ENCODE measurements at places on chromosomes 7 and 10.

DNA sequence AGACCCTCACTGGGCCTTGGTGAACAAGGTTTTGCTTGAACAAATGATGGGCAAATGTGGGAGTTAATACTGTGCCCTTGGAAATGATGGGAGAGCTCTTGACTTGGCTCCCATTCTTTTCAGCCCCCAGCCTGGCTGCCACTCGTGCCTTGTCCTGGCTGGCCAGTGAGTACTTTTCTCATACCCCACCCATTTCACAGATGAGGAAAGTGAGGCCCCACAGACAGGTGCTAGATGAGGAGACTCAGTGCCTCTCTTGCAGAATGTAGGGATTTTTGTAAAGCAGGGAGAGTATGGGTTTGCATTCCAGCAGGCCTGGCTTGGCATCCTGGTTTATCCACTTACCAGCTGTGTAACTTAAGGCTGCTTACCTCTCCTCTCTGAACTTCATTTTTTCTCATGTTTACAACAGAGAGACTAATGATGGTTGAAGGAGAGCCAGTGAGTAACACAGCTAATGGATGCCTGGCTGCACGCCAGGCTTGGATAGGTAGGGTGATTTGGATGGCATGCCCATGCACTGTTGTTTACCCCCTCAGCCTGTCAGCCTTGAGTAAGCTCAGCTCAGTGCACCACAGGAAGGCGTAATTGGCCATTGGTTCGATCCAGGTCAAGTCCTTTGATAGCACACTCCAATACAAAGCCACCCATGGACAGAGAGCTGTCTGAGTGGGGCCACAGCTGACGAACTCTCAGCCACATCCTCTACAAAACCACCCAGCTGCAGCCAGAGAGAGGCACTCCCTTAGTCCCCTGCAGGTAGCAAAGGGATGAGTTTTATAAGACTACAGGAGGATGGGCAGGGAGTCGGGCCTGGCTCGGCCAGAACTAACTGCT is 436.8 kb downstream of the RPS24 start:
- no peak for DNase-seq

GRCh38 chr10:79106256-79107050 is 37.7 kb downstream of the ZMIZ1 start:
- DNase-seq: no peak

DNA sequence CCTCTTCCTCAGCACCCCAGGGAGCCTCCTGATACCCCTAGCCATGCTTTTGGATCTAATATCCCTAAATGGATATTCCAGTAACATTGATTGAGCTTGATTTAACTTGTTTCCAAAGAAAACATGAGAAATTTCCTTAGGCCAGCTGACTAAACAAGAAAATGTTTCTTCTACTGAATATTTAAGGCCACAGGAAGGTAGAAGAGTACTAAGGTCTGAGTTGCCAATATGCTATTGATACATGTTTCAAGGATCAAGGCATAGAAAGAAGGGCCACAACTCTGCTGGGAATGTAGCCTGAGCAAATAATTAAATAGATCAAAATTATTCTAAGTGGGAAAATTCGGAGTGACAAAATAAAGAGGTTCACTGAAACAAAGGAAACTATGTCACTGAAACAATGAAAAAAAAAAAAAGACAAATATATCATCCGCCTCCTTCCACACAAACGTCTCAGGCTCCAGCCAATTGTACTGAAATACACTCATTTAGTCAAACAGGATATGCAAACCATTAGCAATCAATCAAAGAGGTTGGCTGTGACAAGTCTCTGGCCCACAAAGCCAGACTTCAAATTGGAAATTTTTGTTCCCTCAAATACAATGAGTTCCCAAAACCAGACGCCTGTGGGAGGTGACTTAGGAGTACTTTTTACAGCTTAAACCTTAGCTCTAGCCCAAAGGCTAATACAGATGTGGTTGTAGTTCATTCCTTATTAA is 396.2 kb downstream of the HTR7 start:
- no peak for DNase-seq

GRCh38 chr10:121330563-121330962 is 267.7 kb downstream of the FGFR2 start:
- no peak for DNase-seq

- no peak for DNase-seq
Measured at GRCh38 chr7:151003572-151003971, 12.8 kb downstream of the NOS3 start.

- DNase-seq: no peak
Measured at GRCh38 chr10:108561649-108562048, 1361.7 kb downstream of the XPNPEP1 start.

- no peak for DNase-seq
Measured at GRCh38 chr7:112001091-112001826, 204.9 kb downstream of the DOCK4 start.

DNA sequence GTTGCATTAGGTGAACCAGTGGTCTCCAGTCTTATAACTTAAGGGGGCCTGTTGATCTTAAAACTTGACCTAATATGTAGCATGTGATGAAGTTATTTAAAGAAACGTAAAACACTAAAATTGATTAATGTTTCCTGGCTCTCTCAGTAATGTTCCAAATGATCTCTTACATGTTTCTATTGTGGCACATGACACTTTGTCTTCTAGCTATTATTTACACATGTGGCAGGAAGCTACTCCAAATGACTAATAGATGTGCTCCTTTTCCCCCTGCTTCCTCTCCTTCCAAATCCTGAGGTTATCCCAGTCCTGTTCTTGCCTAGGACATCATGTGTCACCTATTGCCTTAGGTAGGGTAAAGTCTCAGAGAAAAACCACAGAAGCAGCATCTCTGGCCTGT is 89.4 kb downstream of the FAS start:
- no peak for DNase-seq

GRCh38 chr7:45646207-45646821 is 72.1 kb downstream of the ADCY1 start:
- no peak for DNase-seq

DNA sequence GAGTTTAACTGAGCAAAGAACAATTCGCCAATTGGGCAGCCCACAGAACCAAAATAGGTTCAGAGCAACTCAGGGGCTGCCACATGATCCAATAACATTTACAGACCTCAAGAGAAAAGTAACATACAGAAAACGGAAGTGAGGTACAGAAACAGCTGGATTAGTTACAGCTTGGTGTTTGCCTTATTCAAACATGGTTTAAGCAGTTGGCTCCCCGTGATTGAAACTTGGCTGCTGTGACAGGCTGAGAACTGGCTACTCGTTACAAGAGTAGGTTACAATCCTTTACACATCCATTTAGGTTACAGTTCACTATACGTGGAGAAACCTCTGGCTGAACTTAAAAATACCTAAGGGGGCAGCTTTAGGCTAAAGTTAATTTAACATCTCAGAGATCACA is 673.1 kb upstream of the PHF14 start:
- DNase-seq: no peak

GRCh38 chr7:142176901-142177300 is 65.4 kb downstream of the MGAM2 start:
- DNase-seq: no peak

DNA sequence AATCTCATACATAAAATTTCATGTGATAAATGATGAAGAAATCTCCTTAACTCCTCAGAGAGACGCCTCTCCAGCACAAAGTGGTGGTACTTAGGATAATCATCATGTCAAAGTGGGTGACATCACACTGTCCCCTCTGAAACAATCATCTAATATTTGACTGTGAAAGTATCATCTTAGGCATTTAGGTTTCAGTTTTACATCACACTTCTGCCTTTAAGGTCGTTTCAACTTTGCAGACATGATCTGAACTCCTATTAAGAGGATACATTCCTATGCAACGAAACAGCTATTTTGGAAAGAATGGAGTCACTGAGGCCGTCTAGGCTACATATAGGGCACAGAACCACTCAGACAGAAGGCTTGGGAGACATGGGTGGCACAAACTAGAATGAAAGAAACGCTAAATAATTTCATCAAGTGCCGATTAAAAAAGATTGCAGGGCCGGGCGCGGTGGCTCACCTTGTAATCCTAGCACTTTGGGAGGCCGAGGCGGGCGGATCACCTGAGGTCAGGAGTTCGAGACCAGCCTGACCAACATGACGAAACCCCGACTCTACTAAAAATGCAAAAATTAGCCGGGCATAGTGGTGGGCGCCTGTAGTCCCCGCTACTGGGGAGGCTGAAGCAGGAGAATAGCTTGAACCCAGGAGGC is 2.0 kb downstream of the VOPP1 start:
- no peak for DNase-seq

GRCh38 chr10:33195608-33196376 is 138.7 kb downstream of the NRP1 start:
- DNase-seq: no peak

DNA sequence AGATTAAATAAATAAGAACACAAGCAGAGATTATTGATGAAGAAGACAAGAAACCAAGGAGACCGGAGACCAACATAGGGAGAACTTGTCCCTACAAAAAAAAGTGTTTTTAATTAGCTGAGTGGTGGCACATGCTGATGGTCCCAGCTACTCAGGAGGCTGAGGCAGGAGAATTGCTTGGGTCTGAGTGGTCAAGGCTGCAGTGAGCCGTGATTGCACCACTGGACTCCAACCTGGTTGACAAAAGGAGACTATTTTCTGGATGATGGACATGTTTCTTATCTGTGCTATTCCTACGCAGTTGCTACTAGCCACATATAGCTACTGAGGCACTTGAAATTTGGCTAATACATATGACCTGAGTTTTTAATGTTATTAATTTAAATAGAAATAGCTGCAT is 9.7 kb downstream of the IKZF5 start:
- no peak for DNase-seq

DNA sequence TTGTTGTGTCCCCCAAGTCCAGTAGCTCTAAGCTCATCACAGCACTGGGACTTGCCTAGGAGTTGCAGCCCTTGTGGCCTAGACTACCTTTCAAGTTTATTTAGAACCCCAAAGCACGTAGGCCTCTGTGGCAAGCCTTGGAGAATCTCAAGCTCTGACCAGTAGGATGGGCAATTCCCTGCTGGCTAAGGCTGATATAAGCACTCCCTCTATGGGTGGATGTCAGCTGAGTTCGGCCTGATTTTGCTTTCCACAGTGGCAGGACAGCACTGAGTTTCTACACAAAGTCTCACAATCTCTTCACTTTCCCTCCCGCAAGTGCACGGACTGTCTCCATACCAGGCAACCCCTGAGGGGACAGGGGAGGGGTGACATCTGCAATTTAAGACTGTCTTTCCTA is 886.4 kb upstream of the LRRN3 start:
- DNase-seq: no peak

GRCh38 chr10:63374991-63375390 is 90.8 kb downstream of the JMJD1C start:
- no peak for DNase-seq

- DNase-seq: no peak
Measured at GRCh38 chr10:75957314-75958120, 526.1 kb downstream of the LRMDA start.

GRCh38 chr10:73894245-73894971 is 16.5 kb upstream of the PLAU start:
- DNase-seq: no peak

DNA sequence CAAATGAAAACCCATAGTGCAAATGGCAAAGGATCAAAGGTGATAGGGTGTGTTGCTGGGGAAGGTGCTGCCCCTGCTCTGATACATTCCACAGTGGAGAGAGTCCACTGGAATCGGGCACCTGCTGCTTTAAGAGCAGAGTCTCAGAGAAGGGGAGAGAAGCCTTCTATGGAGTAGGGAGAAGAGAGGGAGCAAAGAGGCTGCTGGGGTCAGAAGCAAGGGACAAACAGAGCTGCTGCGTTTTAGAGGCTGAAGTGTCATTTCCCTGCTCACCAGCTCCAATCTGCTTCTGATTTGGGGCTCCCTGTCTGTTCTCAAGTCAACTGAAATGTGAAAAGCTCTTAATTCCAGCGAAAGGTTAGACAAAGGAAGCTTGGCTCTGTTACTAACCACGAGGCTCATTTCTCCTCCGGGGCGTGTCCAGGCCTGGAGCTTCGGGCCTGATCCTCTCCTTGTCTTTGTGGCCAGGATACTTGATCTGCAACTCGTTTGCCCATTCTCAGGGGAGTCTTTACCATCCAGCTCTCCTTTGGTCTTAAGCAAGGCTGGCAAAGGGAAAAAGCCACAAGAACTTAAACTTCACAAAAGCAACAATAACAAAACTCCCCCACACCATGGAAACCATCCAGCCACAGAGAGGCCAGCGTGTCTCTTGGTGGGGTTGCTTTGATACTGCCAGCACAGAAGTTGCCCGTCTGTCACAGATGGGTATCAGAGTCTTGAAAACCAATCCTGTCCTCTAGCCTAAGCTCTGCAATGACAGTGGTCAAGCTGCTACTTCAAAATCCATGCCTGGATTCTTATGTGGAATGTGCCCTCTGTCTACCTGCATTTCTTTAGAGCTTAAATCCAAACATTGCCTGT is 692.6 kb downstream of the SUGCT start:
- no peak for DNase-seq

GRCh38 chr10:80436446-80437098 is 17.5 kb upstream of the TSPAN14 start:
- no peak for DNase-seq

GRCh38 chr10:8056871-8057331 is 2.4 kb downstream of the GATA3 start:
- no peak for DNase-seq

- DNase-seq: no peak
Measured at GRCh38 chr10:79255007-79255507, 92.2 kb upstream of the PPIF start.

DNA sequence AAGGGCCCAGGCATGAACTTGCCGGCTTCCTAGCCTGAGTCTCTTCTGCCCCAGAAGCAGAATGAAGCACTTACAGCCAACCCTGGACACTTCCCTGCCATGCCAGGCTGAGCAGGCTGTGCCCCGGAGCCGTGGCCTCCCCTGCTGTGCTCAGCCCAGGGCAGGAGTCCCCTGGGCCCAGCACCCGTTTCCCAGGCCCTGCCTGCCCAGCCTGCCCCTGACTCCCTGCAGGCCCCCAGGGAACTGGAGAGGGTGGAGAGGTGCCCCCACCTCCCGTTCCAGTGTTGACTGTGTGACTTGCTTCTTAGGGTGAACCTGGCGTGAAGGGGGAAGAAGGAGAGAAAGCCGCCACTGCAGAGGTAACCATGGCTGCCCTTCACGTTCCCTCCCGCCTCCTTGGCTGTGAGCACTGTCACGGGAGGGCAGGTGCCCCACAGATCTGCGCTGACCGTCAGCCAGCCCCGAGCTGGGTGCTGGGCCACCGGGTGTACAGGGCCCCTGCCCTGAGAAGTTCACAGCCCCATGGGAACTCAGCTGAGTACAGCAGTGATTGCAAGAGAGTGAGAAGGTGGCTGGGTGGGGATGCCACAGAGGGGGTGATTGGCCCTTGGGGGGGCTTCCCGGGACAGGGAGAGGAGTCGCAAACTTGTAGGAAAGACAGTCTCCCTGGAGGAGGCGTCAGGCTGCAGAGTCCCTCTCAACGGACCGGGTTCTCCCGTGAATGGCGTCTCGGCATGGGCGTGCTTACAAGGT is 75.9 kb downstream of the MYL10 start:
- DNase-seq: no peak
